Stimulated activated CD8-positive, alpha-beta memory T cell treated with anti-CD3 and anti-CD28 coated beads, Interleukin-7, amount 100 ng/mL, for 1 hour (primary cell): ENCODE measurements at places on chromosomes 7 and 10.

GRCh38 chr10:30531751-30532530 is 97.6 kb downstream of the LYZL2 start:
- DNase-seq: no peak

- no peak for DNase-seq
Measured at GRCh38 chr7:158238616-158239289, 348.9 kb downstream of the PTPRN2 start.

DNA sequence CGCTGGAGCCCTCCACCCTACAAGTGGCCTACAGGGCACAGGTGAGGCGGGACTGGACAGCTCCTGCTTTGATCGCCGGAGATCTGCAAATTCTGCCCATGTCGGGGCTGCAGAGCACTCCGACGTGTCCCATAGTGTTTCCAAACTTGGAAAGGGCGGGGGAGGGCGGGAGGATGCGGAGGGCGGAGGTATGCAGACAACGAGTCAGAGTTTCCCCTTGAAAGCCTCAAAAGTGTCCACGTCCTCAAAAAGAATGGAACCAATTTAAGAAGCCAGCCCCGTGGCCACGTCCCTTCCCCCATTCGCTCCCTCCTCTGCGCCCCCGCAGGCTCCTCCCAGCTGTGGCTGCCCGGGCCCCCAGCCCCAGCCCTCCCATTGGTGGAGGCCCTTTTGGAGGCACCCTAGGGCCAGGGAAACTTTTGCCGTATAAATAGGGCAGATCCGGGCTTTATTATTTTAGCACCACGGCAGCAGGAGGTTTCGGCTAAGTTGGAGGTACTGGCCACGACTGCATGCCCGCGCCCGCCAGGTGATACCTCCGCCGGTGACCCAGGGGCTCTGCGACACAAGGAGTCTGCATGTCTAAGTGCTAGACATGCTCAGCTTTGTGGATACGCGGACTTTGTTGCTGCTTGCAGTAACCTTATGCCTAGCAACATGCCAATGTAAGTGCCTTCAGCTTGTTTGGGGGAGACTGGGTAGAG is at the start of gene COL1A2:
TSS of gene COL1A2 (plus strand) at position 459 of the 704 bp plus-strand sequence. CDS start at position 596, 137 bp downstream.
- DNase-seq: no peak

DNA sequence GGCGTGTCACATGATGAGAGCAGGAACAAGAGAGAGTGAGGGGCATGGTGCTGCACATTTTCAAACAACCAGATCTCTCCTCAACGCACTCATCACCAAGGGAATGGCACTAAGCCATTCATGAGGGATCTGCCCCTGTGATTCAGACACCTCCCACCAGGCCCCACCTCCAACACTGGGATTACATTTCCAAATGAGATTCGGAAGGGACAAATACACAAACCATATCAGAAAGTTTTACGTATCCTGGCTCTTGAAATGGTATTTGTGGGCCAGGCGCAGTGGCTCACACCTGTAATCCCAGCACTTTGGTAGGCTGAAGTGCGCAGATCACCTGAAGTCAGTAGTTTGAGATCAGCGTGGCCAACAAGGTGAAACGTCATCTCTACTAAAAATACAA is 189.4 kb downstream of the PLXDC2 start:
- no peak for DNase-seq

- no peak for DNase-seq
Measured at GRCh38 chr7:50068026-50068425, 25.0 kb downstream of the ZPBP start.

DNA sequence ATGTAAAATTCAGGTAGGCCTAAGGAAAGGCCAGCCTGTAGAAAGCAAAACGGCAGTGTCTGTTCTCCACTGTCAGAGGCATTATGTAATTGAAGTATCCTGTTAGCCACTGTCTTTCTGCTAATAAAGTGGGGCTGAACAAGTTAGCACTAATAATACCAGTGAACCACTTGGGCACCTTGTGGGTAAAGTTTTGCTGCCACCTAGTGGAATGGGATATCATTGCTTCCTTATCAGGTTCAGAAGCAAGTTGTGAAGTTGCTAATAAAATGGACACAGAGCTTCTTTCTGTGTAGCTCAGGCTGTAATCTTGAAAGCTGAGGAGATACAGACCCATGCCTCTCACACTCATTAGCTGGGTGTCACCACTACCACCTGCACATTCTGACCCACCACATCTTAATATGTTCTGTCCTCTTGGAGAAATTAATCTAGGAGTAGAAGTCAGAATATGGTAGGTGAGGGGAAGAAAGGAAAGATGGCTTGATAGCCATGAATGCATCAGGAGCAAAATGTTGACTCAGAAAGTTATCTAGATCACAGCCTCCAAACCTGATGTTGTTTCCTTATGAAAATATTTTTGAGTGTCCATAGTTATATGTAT is 175.1 kb downstream of the SEPTIN7 start:
- no peak for DNase-seq

- DNase-seq: no peak
Measured at GRCh38 chr7:2597273-2597640, 34.5 kb upstream of the TTYH3 start.

DNA sequence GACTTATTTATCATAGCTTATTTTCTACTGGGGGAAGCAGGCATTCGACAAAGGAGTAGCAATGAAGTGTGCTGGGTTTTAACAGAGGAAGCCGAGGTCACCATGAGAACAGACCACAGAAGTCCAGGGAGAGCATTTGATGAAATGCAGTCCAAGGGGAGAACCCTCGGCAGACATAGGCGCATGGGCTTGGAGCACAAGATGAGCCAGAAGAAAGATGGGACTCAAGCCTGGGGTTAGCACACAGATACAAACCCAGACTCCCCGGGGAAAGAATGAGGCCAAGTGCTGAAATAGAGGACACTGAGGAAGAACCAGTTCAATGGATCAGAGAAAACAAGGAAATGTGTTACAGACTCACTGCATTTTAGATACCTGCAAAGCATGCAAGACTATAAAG is 209.5 kb downstream of the FAM107B start:
- no peak for DNase-seq

GRCh38 chr10:61765176-61766087 is 102.7 kb downstream of the CABCOCO1 start:
- DNase-seq: no peak

DNA sequence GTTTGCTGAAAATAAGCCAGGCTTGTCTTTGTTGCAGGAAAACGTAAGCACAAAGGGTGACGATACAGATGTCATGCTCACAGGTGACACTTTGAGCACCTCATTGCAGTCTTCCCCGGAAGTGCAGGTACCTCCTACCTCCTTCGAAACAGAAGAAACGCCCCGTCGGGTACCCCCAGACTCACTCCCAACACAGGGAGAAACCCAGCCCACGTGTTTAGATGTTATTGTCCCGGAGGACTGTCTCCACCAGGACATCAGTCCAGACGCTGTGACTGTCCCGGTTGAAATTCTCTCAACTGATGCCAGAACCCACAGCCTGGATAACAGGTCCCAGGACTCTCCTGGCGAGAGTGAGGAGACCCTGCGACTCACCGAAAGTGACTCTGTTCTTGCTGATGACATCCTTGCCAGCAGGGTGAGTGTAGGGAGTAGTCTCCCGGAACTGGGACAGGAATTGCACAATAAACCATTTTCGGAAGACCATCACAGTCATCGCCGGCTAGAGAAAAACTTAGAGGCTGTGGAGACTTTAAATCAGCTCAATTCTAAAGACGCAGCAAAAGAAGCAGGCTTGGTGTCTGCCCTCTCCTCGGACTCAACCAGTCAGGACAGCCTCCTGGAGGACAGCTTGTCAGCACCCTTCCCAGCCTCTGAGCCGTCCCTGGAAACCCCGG is 18.3 kb upstream of the BHLHA15 start:
- DNase-seq: no peak

DNA sequence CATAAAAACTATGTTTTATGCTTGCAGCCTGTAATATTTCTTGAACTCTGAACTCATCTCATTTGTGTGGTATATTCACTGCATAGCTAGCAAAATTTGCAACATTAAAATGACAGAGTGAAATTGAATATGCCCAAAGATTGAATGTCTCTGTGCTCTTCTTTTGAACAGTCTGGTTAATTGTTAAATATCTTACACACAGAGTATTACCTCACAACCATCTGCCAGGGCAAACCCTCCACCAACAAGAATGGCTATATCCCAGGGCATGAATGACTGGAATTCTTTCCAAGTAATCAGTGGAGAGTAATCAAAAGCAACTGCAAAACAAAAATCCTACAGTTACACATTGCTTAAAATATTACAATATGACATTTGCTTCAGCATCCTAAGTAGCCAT is 76.9 kb downstream of the SLC13A1 start:
- DNase-seq: no peak

DNA sequence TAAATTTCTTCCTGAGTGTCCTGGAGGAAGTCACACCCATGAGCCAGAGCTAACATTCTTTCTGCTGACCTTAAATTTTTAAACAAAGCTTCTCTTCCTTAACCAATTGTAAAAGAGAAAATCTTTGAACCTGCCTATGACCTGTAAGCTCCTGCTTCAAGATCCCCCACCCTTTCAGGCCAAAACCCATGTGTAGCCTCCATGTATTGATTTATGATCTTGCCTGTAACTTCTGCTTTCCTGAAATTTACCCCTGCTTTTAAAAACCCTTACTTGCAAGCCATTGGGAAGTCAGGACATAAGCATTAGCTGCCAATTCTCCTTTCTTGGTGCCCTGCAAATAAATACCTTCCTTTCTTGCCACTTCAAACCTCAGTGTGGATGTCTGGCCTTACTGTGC is 68.5 kb upstream of the HECTD2 start:
- DNase-seq: no peak

- no peak for DNase-seq
Measured at GRCh38 chr7:105718511-105718925, 137.2 kb upstream of the EFCAB10 start.

- no peak for DNase-seq
Measured at GRCh38 chr7:106108991-106109390, 3.1 kb downstream of the SYPL1 start.

- no peak for DNase-seq
Measured at GRCh38 chr7:30173058-30173897, 38.5 kb downstream of the MTURN start.

GRCh38 chr10:80498833-80499741 is 38.6 kb upstream of the SH2D4B start:
- DNase-seq: no peak

DNA sequence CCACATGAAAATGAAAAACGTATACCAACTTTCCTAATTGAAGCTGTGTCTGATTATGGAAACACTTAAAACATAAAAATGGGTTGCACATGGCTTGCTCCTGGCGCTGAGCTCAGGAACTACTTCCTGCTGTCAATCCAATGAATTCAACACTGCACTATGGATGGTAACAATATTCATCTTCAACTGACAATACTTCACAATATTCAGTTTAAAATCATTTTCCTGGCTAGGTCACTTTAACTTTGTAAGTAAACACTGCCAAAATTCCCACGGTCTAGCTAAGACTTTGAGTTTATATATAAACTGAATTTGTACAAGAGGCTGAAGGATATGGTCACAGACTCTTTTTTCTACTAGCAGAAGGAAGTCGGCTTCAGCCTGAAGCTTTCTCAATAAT is 556.9 kb downstream of the TNS3 start:
- DNase-seq: no peak

- DNase-seq: no peak
Measured at GRCh38 chr10:114674346-114674745, 16.3 kb upstream of the ABLIM1 start.

- DNase-seq: no peak
Measured at GRCh38 chr10:29479081-29479925, 155.5 kb downstream of the SVIL start.

- DNase-seq: no peak
Measured at GRCh38 chr7:48636391-48637015, 287.8 kb upstream of the CDC14C start.

GRCh38 chr7:52727632-52728031 is 307.8 kb upstream of the POM121L12 start:
- DNase-seq: no peak

DNA sequence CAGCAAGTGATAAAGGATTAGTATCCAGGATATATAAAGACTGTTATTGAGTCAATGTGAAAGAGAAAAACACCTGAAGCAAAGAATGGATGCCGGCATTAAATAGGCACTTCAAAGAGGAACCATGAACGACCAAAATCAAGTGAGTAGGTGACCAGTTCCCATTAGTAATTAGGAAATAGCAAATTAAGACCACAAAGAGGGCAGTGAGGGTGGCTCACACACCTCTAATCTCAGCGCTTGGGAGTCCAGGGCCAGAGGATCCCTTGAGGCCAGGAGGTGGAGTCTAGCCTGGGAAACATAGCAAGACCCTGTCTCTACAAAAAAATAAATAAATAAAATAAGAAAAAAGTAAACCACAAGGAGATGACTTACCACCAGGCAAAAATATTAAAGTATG is 1.5 kb upstream of the ANTXRL start:
- DNase-seq: no peak

GRCh38 chr10:112027731-112028280 is 155.8 kb downstream of the GPAM start:
- DNase-seq: no peak

DNA sequence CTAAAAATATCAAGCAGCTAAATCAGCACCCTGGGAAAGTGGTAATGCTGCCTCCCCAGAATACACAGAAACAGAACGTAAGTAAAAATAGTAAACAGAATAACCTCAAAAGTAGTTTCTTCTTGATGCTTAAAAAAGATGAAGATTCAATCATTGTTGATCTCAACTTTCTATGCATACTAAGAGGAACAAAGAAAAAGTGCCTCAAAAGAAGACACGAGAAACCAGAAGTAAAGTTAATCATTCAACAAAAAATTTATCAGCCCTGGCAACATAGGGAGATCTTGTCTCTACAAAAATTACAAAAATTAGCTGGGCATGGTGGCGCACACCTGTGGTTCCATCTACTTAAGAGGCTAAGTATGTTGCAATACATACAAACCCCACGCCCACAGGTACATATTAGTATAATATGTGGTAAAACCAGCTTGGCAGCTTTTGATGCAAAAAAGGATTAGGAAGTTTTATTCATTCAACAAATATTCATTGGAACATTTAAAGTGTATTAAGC is 153.7 kb downstream of the NRBF2 start:
- DNase-seq: no peak

- DNase-seq: no peak
Measured at GRCh38 chr7:149501651-149502050, 4.0 kb upstream of the ZNF746 start.

DNA sequence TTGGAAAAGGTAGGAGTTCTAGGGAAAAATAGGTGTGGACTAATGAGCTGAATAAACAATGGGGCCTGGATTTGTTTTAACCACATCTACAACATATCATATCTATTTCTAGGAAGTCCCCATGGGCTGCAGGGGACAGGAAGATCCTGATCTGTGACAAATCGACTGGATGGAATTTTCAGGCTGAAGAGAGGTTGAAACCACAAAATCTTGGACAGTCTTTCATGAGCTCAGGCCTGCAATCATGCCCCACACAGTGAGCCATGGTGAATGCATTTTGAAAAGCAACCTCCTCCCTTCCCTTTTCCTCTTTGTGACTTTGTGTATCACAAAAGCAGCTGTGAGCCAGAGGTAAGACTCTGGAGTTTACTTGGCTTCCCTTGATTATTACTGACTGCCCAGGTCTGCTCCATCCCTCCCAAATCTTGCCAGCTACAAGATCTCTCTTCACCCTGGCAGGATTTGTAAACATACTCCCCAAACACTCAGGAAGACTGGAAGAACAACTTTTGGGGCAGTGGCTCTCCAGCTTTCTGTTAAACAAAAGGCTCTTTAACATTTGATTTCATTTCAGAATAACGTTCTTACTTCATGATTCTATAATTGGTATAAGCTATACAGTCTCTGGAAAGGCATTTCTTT is 66.4 kb downstream of the ASAH2B start:
- no peak for DNase-seq

- no peak for DNase-seq
Measured at GRCh38 chr7:41730668-41731067, 27.8 kb upstream of the INHBA start.

- DNase-seq: no peak
Measured at GRCh38 chr7:102254521-102254920, 32.1 kb upstream of the SH2B2 start.
